T-helper 2 cell treated with Interferon-gamma antibody and Interleukin-4, amounts not matched to agents 5 μg/mL and 100 μg/mL, for 36 hours (primary cell): ENCODE measurements at places on chromosomes 11 and 22.
A peak's percentile ranks its signal among the peaks of the same experiment; 100 is the strongest.

DNA sequence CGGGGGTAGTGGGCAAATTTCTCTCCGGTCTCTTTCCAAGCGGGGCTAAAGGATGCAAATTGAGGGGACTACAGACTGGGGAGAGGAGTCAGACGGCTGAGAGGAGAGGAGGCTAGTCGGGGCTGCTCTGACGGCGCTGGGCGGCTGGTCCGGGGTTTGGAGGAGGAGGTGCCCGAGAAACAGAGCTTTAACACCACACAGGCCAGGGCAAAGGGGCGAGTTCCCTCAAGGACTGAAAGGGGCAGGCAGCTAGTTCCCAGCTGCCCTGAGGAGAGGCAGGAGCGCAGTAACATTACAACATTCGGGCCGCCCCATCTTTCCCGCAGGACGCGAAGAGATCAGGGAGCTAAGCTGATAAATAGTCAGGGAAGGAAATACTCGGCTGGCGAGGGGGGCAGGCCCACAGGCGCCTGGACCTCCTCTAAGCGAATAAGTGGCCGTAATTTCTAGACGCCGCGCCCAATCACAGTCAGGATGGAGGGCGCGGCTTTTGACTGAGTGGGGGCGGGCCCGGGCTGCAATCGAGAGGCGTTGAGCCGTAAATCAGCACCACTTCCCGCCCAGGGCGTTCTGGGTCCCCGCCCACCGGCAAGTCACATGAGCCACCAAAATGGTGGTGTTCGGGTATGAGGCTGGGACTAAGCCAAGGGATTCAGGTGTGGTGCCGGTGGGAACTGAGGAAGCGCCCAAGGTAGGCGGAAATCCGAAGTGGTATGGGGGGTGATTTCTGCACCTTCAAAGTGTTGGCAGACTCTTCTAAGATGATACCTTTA, at the start of gene TMEM126B:
Gene TMEM126B, plus strand, starts transcription at position 596 of the 773 bp plus-strand sequence. Its CDS starts 15 bp downstream, at position 611.
- peak; percentile 97 for DNase-seq

DNA sequence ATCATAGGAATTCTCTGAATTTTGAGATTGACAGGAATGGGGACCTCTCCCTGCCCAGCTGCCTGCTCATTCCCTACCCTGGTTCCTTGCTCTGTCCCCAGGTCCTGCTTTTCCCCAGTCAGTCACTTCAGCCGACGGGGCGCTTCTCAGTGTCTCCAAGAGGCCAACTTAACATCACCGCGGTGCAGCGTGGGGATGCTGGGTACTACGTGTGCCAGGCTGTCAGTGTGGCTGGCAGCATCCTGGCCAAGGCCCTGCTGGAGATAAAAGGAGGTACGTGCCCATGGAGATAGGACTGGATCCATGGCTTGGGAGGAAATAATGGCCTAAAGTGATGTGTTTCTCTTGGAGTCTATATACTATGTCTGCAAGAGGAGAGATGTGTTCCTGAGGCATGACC, 7.0 kb downstream of the ROBO3 start:
- no peak for DNase-seq

GRCh38 chr11:128207861-128208321, 379.5 kb downstream of the ETS1 start:
- no peak for DNase-seq

- DNase-seq: no peak
These were observed 69.2 kb downstream of the PACSIN2 start for GRCh38 chr22:42945736-42946135.

- DNase-seq: no peak
These were observed 501.5 kb upstream of the ARHGAP42 start for GRCh38 chr11:100185588-100185987.

DNA sequence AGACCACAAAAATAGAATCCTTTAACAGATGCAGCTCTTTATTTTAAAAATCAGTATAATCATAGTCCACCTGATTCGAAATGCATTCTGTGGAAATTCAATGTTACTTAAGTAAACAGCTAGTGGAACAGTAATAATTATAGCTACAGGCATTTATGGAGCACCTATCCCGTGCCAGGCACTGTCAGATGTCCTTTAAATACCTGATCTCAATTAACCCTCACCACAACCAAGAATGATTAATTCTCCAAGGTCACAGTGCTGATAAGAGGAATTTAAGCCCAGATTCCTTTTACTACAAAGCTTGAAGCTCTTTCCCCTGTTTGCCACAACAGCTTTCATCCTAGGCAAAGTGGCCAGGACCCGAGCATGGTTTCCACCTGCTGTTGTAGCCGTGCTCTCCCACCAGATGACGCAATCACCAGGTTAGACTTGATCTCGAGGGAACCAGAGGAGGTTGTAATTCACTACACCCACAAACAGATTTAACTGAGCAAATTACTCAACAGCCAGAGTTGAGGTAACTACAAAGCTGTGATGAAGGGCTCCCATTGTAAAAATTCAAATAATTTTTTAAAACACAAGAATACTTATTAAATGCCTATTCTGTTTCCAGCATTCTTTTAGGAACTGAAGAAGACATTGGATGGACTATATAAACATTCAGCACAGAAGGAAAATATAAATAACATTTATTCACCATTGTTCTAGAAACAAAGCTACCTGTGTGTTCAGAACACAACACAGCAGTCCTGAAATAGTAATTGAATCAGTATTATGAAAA, 10.3 kb downstream of the PRDM10 start:
- DNase-seq: peak; percentile 26

GRCh38 chr22:42562684-42563083, 8.9 kb downstream of the SERHL2 start:
- DNase-seq: no peak

DNA sequence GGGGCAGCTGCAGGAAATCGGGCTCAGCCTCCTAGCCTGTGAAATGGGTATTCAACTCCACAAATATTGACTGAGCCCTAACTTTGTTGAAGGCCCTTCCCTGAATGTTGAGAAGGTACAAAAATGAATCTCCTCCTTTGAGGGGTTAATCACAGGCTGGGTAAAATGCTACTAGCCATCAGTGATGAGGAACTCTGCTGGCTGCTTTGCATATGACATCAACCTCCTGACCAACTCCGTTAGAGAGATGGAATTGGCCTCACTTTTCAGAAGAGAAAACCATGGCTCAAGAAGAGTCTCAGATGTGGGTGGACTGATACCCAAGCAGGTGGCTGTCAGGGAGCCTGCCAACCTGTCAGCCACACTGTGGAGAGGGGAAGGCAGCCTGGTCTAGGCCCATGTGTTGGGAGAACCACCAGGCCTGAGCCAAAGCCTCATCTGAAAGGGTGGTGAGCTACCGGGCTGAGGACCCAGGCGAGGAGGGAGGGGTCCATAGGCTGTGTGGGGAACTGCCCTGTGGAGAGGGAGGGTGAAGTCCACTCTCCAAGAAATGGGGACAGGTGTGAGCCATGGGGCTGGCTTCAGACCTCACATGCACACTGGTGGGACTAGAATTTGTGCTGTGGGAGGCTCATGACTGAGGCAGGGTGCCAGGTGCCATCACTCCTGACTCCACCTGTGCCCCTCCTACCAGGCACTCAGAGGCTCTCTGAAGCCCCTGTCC, 11.8 kb downstream of the CDCA5 start:
- no peak for DNase-seq

DNA sequence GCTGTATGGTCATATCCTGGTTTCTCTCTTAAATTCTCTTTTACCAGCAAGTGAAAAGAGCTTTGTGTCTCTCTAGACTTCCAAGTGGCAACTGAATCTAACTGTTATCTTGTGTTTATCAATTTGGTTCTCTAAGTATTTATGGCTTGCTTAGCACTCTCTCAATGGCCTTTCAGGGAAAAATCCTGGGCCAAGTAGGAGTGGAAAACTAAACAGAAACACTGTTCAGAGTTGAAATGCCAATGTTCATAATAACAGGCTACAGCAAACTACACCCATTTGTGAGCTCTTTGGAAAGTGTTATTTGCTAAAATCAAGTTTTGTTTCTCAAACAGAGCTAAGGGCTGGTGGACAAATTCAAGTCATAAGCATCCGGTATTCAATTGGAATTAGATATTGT, 10.1 kb downstream of the MMP12 start:
- no peak for DNase-seq

GRCh38 chr22:33811208-33811607, 109.1 kb downstream of the LARGE1 start:
- DNase-seq: no peak

GRCh38 chr22:44127356-44127755, 53.4 kb upstream of the PARVG start:
- no peak for DNase-seq

DNA sequence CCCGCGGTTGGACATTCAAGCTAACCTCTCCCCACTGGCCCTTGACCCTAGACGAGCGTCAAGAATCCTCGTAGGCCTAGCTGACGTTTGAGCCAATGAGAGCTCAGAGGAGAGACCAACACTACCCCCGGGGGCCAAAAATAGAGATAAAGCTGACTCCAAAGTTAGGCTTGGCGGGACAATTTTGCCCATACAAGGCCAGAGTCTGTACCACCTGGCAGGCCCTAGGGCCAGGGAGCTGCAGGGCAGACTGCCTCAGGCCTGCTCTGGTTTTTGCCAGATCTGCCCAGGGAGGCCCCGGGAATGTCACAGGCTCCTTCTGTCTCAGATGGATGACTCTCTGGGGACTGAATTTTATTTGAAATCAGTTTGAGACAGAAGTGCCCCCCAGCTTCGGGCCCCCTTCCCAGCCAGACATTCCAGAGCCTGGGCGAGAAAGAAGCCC, 40.8 kb upstream of the ACCSL start:
- DNase-seq: no peak

DNA sequence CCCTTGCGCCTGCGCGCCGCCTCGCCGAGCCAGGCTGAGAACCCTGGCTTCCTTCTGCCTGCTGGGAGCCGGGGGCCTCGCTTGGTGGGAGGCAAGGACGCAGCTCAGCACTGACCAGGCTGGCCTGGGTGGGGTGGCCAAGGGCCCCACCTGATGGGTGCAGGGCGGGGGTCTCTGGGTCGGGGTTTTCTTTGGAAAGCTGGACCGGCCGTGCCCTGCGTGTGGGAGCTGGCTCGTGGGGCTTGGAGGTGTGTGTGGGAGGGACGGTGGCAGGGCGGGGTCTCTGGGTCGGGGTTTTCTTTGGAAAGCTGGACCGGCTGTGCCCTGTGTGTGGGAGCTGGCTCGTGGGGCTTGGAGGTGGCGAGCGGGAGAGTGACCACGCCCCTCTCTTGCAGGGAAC, 6.2 kb downstream of the GRAMD4 start:
- DNase-seq: no peak

DNA sequence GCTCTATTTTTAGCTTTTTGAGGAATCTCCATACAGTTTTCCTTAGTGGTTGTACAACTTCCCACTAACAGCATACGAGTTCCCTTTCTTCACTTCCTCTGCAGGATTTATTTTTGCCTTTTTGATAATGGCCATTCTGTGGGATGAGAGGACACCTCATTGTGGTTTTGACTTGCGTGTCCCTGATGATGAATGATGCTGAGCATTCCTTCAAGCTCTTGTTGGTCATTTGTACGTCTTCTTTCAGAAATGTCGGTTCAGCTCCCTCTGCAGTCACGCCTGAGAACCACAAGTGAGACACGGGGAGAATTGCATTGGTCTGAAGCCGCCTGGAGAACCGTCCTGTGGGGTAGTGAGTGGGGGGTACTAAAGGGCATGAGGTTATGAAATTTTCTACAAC, 2.0 kb upstream of the KRTAP5-10 start:
- no peak for DNase-seq

DNA sequence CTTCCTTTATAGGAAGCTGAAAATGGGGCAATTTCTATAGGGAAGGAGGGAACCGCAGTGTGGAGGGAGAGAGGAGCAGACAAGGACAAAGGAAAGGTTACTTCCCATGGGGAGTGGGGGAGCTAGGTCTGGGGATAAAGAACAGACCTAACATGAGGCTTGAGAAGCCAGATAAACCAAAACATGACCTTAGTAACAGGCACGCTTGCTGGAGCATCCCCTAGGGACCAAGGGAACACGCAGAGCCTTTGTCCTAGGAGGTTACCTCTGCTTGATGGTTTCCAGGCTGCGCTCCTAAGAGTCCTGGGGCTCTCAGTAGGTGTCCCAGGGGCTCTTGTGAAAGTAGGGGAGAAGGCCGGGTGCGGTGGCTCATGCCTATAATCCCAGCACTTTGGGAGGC, 271.4 kb upstream of the NCAM1 start:
- no peak for DNase-seq

DNA sequence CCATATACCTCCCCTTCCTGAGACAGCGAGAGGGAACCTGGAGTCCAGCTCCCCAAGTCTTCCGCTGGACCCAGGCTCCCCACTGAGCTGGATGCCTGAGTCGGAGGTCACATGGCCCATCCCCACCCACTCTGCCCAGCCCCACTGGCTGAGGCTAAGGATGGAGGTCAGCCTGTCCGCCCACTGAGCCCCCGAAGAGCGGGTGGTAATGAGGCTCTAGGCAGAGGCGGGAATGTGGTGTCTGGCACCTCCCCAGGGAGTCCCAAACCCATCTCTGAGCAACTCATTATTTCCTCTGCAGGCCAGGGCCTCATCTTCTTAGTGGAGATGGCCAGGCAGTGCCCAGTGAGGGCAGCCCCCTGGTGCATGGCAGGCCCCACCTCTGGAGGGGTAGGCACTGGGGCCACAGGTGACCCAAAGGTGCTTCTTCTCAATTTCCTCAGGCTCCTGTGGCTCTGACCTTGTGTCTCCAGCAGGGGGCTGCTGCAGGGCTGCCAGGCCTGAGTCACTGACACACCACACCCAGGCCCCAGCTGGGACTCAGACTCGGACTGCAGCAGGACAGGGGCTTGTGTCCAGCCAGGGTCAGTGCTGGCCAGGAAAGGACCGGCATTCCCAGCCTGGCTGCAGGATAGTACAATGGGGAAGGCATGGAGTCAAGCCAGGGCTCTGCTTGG, 10.2 kb upstream of the PDE2A start:
- DNase-seq: peak; percentile 50

- no peak for DNase-seq
These were observed 17.4 kb downstream of the TTLL8 start for GRCh38 chr22:50040717-50041116.

GRCh38 chr11:64750361-64751054, 6.6 kb upstream of the RASGRP2 start:
- no peak for DNase-seq

- no peak for DNase-seq
These were observed 13.5 kb downstream of the SCYL1 start for GRCh38 chr11:65538232-65538914.

- DNase-seq: no peak
These were observed 36.6 kb upstream of the SUSD2 start for GRCh38 chr22:24144778-24145085.

DNA sequence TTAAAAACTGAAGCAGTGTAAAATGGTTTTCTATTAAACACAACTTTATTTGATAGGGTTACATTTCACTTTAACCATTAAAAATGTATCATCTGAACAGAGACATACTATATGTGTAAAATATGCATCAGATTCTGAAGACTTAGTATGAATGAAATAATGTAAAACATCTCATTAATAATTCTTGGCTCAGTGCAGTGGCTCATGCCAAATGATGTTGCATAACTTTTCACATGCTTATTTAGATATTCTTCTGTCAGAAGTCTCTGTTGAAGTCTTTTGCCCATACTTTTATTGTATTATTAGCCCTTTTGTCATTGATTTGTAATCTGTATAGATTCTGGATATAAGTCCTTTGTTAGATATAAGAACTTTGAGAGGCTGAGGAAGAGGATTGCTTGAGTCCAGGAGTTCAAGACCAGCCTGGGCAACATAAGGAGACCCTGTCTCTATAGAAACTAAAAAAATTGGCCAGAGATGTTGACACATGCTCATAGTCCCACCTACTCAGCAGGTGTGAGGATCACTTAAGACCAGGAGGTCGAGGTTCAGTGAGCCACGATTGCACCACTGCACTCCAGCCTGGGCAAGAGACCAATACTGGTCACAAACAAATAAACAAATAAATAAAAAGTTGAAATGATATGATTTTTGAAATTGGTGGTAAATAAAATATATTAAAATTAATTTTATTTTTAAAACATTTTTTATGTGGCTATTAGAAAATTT, 73.8 kb upstream of the PARVA start:
- DNase-seq: no peak

GRCh38 chr11:103624708-103625623, 411.5 kb upstream of the DDI1 start:
- no peak for DNase-seq
